ENCODE measurements at places on chromosomes 2 and 18. TPM values are rescaled to one million over a fixed set of nuclear protein-coding genes. Genes with fewer than 3 reads are reported as not detected.

SLC4A5 gene
- total RNA-seq = 0.41 TPM

RRM2 gene
- total RNA-seq = 280 TPM

KLHL30 gene
- 0.13 TPM for total RNA-seq

EML6 gene
- total RNA-seq = 1.00 TPM

RAB6D gene
- total RNA-seq = not detected

KCNJ13 gene
- total RNA-seq = not detected

MRO gene
- 0.18 TPM for total RNA-seq

PLGLB2 gene
- 0.16 TPM for total RNA-seq

PAIP2B gene
- 0.23 TPM for total RNA-seq

SERPINB10 gene
- not detected for total RNA-seq

FBXO48 gene
- 0.49 TPM for total RNA-seq

FTCDNL1 gene
- 1.8 TPM for total RNA-seq

STPG4 gene
- total RNA-seq = 0.10 TPM

CABYR gene
- total RNA-seq = 12.5 TPM

ONECUT2 gene
- 0.21 TPM for total RNA-seq

Data from A549 treated with RU486 at 1 μM for 4 hours (cell line).